ENCODE measurements at places on chromosomes 4 and X.
A peak's percentile ranks its signal among the peaks of the same experiment; 100 is the strongest.

DNA sequence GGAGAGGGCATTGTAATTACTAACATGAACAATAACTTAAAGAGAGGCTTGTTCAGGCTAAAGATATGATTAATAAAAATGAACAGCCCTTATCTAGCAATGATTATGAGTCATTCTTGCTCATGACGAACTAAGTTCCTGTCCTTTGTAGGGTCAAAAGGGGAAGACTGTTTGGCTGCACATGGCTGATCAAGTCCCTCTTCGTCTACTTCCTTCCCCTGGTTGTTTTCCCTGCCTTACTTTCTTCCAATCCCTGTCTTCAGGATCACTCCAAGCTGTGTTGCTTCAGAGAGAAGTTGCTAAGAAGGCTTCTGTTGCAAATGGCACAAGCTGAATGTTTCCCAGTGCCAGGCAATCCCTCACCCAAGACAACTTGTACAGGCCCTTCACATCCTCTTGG is 115.0 kb upstream of the HS3ST1 start:
- peak; percentile 57 for ATAC-seq

DNA sequence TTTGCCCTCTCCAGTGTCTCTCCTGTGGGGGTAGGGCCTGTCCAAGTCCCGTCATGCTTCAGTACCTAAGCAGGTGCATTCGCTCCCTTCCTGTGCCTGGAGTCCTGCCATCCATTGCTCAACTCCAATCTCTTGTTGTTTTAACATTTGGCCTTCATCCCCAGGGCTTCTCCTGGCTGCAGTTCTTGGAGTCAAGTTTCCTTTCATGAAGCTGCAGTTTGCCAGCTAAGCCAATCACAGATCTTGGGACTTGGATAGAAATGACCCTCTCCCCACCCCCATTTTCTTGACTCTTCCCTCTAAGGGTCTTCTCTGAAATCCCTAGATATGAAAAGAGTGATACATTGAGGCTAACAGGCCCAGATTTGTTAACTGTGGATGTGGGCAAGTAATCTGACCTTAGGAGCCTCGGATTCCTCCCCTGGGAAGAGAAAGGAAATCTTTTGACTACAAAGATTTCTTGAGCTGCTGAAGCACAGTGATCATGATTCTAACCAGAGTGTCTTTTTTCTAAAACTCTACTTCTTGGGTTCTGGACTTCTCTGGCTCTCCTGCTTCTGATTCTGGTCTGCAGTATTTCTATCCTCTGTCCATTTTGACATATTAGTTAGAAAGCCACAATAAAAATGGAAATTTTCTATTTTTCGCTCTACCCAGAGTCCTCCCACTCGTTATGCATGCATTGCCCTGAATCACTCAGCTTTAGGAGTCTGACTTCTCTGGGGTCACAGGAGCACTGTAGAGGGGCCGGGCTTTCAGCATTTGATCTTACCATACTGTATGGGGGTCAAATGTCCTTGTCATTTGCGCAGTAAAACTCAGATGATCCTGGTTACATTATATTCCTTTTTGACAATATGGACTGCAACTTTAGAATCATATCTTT is 61.0 kb downstream of the CHRNA9 start:
- peak; percentile 80 for ATAC-seq

DNA sequence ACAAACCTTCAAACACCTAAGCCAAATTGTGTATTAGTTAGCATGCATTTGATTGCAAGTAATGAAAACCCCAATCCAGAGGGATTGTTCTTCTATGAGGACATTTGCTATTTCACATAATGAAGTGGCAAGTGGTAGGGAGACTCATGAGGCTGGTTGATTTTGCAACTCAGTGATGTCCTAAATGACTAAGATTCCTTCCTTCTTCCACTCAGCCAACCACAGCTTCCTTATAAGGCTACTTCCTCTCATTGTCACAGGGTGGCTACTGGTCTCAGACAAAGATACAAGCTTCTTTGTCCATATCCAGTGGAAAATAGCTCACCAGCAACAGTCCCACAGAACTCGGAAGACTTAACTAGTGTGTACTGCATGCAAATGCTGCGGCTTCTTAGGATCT is 5.3 kb upstream of the OTC start:
- peak; percentile 46 for ATAC-seq

GRCh38 chr4:150943818-150944217 is 71.3 kb downstream of the LRBA start:
- no peak for ATAC-seq

- ATAC-seq = no peak
Observed at GRCh38 chr4:114036426-114036825, 57.0 kb upstream of the ARSJ start.

GRCh38 chr4:149056615-149057014 is 614.4 kb upstream of the NR3C2 start:
- peak; percentile 98 for ATAC-seq

DNA sequence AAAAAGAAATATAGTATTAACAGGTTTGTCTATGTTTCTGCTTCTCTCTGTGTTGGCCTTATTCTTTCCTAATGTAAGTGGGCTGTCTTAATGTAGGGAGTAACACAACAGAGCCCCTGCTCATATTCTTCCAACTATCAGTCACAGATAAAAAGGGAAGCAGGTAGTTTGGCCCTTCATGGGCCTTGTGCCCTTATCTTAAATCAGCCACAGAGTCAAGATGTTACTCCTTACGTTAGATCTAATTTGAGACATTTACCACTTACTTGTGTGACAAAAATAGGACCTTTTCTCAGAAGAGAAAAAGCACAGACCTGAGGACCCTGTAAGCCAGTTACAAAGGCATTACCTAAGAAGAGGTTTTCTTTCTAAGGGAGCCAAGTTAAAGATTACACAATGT is 589.0 kb downstream of the GRXCR1 start:
- ATAC-seq = no peak

DNA sequence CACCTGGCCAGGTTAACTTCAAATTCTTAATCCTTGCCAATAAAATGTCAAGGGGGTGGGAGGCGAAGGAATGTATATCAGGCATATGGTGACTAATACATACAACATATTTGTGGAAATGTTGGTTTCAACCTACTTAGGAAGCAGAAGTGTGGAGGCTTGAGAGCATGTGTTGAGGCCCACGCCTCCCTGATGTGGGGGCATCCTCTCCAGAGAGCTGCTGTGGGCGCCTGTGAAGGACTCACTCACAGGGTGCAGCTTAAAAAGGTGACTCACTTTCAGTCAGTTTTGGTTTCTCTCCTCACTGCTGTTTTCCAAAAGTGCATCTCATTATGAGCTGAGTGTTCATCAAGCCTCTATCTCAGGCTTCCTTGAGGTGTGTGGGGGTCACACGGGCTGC is 27.5 kb downstream of the LNX1 start:
- ATAC-seq = peak; percentile 71

DNA sequence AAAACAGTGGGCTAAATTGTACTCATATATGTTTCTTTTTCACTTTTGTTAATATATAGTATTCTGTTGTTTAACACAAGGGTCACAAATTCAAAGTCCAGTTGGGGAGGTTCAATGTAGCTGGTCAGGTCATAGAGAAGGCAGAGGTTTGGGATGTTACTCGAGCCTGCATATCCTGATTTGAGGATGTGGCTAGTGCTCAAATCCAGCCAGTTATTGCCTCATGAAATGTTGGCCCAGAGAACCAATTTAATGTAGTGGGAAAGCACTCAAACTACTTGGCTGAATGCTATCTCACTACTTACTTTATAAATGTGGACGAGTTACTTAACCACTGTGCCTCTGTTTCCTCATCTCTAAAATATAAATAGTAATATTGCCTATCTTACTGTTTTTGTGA is 12.5 kb downstream of the USO1 start:
- no peak for ATAC-seq

GRCh38 chr4:148093065-148093464 is 349.1 kb downstream of the NR3C2 start:
- no peak for ATAC-seq

- no peak for ATAC-seq
Observed at GRCh38 chr4:84852081-84852480, 114.4 kb downstream of the WDFY3 start.

DNA sequence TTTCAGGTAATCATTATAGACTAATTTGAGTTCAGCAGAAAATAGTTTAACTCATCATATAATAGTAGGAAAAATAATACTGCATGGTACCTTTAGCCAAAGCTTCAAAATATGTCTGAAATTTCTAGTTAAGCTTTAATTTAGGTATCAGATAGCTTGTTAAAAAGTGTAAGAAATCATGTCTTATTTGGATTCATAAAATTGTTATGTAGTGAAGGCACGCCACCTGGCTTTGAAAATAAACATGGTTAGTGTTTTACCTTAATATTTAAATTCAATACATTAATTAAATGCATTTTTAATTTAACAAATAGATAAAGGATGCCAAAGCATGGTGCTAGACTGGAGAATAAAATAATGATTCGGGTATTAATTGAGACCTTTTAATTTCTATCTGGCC is 211.4 kb downstream of the FSTL5 start:
- no peak for ATAC-seq

GRCh38 chr4:173516621-173517524 is 13.2 kb downstream of the HAND2 start:
- ATAC-seq = no peak
